ENCODE measurements at places on chromosomes 4 and X.

GRCh38 chr4:73816814-73817213 is 19.7 kb upstream of the CXCL6 start:
- DNase-seq, result peak; percentile 71

GRCh38 chrX:150269605-150270254 is 93.4 kb upstream of the MAMLD1 start:
- no peak for DNase-seq

GRCh38 chr4:53716011-53716410 is 124.7 kb upstream of the LNX1 start:
- no peak for DNase-seq

DNA sequence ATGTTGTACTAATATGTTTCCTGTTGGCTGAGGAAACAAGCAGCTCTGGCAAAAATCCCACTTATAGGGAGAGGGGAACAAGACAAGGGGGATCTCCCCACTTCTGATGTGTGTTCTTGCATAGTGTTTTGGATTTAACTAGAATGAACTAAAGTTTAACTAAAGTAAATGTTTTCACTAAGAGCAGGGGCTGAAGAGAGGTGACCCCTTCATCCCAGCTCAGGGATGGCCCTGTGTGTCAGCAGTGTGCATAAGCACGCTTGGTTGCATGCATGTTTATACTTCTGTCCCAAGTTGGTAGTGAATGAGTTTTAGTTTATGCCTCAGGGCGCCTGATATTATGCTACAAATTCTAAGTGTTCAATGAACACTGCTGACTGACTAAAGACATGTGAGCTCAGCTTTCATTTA is 169.4 kb downstream of the MGST2 start:
- DNase-seq, result peak; percentile 43

- no peak for DNase-seq
Observed at GRCh38 chr4:71862315-71862714, 78.4 kb upstream of the GC start.

DNA sequence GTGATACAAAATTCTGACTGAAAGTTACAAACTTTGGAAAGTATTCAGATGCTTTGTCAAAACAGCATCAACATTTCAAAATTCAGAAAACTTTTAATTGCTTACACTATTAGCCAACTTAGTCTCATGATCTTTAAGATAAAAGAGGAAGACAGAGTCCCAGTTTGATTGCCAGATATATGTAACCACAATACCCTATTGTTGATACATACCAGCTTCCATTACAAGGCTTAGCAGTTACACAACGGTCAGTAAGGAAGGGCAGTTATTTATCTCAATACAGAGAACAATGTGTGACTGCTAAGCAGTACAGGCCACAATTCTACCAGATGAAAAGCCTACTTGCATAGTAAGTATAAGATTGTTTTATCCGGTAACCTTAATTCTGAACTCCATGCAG is 138.4 kb downstream of the SPANXN3 start:
- DNase-seq, result no peak

GRCh38 chrX:139909712-139910111 is 23.1 kb downstream of the ATP11C start:
- no peak for DNase-seq

GRCh38 chrX:85379174-85379907 is at the start of gene POF1B:
Gene POF1B, minus strand, starts transcription at chrX:85379665. Its CDS starts 211 bp downstream, at chrX:85379454.
- DNase-seq, result no peak

GRCh38 chr4:151039733-151040132 is 24.6 kb upstream of the LRBA start:
- DNase-seq, result no peak

DNA sequence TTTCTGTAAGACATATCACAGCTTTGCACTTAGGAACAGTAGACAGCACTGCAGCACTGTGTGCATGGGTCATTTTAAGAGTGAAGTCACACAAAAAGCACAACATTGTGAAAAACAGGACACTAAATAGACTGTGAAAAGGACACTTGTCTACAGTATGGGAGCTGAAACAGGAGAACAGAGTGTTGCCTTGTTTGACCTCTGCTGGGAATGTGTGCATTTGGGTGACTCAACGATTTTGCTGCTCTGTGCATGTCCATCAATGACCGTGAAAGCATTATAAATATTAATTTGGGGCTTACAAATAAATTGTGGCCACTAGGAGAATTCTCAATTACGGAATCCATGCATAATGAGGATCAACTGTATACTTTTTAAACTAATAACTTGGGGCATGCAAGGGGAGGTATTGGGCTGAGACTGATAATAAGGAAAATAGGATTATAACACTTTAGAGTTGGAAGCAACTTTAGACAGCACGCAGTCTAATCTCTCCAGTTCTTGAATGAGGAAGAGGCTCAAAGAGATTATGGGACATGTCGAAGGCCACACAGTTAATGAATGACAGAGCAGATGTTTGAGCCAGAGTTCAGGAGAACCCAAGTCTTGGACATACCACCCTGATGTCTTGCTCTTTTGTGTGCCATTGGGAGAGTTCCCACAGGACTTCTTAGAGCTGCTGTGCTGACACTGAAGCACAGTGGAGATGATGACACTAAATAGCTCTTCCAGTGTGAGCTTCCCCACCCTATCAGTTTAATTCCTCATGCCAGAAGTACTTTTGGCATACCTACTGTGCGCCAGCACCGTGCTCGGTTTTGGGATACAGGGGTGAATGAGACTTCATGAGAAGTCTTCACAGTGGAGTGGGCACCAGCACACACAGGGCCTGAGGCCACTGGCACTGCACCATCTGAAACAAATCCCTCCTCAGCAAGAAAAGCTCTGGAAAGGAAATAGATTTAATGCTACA is 79.3 kb downstream of the FRAS1 start:
- no peak for DNase-seq

DNA sequence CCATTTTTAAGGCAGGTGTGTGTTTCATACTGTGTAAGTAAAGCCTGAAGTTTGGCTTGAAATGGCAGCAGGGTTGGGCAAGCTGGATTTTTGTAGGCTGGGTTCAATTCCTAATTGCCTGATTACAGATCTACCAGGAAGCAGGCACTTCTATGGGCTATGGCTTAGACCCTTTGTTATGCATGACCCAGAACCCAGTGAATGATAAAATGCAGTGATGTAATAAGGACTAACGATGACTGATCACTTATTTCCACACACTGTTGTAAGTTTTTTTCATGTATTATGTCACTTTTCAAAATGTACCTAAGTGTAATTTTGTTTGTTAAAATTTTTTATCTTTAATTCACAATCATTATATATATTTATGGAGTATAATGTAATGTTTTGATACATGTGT is 8.6 kb downstream of the LANCL3 start:
- no peak for DNase-seq

GRCh38 chr4:141371206-141371605 is 150.5 kb downstream of the ZNF330 start:
- no peak for DNase-seq

DNA sequence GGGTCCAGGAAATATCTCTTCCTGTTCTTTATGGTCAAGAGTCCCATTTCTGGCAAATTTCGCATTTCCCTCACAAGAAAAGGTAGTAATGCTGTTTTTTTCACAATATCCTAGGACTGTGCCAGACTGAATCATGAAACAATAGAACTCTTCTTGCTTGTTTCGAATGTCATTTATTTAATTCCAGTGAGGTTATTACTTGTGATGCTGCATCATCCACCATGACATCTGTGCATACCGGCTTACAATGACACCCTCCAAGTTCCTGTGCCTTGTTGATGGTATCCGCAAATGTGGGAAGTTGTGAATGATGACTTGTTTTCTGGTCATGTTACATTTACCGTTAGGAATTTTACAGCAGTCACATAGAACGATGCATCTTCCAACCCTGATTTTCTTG is 42.9 kb upstream of the SPRY1 start:
- DNase-seq, result no peak

GRCh38 chr4:89140168-89140759 is 28.9 kb downstream of the TIGD2 start:
- no peak for DNase-seq

DNA sequence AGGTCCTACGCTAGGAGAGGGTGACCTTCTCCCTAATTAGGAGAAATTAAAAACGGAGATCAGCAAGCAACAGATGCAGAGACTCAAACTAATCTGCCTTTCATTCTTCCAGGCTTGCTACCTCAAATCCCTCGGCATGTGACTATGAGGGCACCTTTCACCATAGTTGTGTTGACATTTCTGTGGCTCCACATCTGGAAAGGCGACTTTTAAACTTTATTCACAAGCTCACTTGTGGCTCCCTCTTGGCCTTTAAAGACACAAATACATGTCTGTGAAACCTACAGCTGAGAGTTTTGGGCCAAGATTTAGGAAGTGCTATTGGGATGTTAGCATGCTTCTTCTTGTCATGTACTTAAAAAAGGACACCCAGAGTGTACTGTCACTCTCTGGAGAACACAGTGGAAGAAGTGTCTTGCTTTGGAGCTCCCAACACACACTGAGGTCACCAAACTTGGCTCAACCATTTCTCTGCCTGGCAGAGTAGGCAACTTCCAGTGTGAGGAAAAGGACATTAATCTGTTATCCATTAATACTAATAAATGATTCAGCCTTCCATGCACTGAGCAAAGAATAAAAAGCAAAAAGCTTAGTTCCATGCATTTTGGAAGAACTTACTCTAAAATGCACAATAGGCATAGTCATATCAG is 60.1 kb downstream of the LDB2 start:
- DNase-seq, result no peak

DNA sequence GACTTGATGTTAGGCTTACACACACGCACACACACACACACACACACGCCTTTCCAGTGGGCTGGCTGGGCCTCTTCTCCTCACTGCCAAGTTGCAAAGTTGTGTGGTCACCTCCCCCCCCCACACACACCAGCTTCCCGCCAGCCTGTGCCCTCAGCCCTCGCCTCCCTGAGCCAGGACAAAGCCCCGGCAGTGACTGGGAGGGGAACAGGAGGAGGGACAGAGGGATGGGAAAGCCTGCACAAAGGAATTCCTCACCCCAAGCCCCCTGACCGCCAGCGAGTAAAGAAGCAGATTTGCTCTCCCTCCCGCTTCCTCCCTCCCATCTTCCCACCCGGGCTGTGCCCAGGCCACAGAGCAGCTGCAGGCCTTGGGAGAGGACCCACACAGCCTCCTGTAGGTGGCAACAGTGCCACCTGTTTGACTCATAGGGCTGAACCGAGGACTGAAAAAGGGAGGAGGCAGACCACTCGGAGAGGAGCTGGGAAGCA is at the start of gene GDPD2:
GDPD2 (plus strand) TSS at position 464 of the 491 bp plus-strand sequence. CDS start 1,671 bp downstream, outside the sequence.
- DNase-seq, result peak; percentile 67

DNA sequence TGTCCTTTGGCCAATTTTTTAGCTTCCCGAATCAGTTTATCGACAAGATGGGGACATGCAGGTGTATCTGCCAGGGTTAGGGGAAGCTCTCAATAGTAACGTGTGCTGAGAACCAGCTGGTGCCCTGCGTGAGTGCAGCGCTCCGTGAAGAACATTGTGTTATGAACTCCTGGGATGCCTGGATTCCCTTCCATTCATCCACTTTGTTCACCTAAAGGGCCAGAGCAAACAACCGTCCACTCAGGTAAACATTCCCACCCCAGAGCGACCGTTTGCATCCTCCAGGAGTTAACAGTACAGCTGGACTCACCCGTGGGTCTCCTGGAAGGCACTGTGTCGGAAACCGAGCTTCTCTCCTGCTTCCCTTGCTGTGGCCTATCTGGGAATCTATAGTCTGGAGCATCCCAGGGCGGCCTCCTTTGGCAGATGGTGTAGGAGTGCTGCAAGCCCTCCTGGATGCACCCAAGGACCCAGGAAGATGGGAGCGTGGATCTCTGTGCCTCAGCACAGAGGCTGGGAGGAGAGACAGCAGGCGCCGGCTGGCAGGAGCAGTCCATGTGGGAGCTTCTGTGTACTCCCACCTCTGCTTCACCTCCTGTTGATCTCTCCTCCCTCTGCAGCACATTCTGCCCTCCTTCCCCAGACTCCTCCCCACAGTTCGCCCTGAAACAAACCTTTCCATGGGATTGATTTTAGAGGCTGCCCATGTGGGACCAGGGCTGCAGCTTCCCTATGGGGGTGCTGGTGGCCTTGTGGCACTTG is 62.7 kb downstream of the SHROOM2 start:
- DNase-seq, result no peak

- DNase-seq, result no peak
Observed at GRCh38 chr4:140499391-140499790, 1.3 kb upstream of the MGAT4D start.

GRCh38 chrX:104668550-104668949 is 102.6 kb downstream of the IL1RAPL2 start:
- DNase-seq, result no peak

GRCh38 chrX:54446084-54446483 is 5.9 kb downstream of the TSR2 start:
- no peak for DNase-seq

GRCh38 chr4:17797808-17798207 is 12.7 kb downstream of the DCAF16 start:
- no peak for DNase-seq

GRCh38 chrX:126718440-126718839 is 101.1 kb upstream of the PRR32 start:
- no peak for DNase-seq

- peak; percentile 96 for DNase-seq
Observed at GRCh38 chr4:176883681-176884418, 91.1 kb upstream of the VEGFC start.

DNA sequence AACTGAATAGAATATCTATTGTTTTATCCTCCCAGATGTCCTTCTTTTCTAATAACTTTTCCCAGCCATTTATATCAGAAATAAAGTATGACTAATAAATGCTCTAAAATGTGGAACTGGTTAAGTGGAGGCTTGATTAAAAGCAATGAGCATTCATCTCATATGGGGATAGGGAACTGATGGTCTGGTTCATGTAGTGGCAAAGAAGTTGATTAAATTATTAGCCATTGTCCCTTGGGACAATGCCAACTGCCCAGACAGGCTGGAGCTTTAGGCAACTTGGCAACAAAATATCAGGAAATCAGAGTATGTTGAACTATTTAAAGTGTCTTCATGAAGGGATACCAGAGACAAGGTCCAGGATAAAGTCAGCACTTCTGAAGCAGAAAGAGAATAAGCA is 24.2 kb downstream of the TRO start:
- no peak for DNase-seq

GRCh38 chr4:99938243-99938753 is 8.1 kb downstream of the DNAJB14 start:
- DNase-seq, result no peak

DNA sequence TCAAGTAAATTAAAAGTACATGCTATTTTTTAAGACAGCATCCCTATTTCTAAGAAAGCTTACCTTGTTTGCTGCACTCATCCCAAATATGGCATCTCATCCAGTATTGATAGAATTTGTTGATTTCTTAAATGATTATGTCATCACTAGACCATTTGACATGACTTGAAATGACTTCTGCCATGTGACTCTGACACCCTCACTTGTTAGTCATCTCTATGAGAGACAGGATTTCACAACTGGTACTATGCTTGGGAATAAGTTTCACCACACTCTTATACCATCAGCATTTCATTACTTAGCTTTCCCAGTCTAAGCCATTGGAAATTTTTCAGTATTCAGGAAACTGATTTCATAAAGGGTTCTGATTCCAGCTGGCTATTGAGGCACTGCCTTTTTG is 55.3 kb downstream of the TMPRSS11F start:
- DNase-seq, result peak; percentile 2
